ENCODE measurements at places on chromosomes 6 and 20. TPM values are rescaled to one million over a fixed set of nuclear protein-coding genes. Genes with fewer than 3 reads are reported as not detected.

The FAM83D gene
- 0.65 TPM for total RNA-seq

The RBPJL gene
- not detected for total RNA-seq

The MDFI gene
- total RNA-seq, result 9.2 TPM

The ECT2L gene
- 0.62 TPM for total RNA-seq

The NDRG3 gene
- total RNA-seq, result 25.8 TPM

The MEI4 gene
- 0.85 TPM for total RNA-seq

The TNF gene
- total RNA-seq, result 0.53 TPM

The STAU1 gene
- 61.8 TPM for total RNA-seq

The PI16 gene
- 47.0 TPM for total RNA-seq

The HMGN4 gene
- 38.6 TPM for total RNA-seq

The SLC23A2 gene
- total RNA-seq, result 12.8 TPM

The FRK gene
- total RNA-seq, result 4.0 TPM

The RRAGD gene
- 99.6 TPM for total RNA-seq

The ASIP gene
- total RNA-seq, result 1.5 TPM

The TRIM39 gene
- total RNA-seq, result 11.2 TPM

The ITPR3 gene
- 16.6 TPM for total RNA-seq

The PAK5 gene
- not detected for total RNA-seq

The BMP5 gene
- total RNA-seq, result 4.6 TPM

The BPIFA1 gene
- not detected for total RNA-seq

The SGK2 gene
- 7.9 TPM for total RNA-seq

The EFCAB8 gene
- total RNA-seq, result 0.18 TPM

The PRRT1 gene
- total RNA-seq, result 0.77 TPM

The IMPG1 gene
- total RNA-seq, result not detected

The CCM2L gene
- 7.2 TPM for total RNA-seq

The SLC22A1 gene
- total RNA-seq, result 1.1 TPM

The TSBP1 gene
- total RNA-seq, result not detected

The CCR6 gene
- not detected for total RNA-seq

The CLIC5 gene
- 92.1 TPM for total RNA-seq

Data from left cardiac atrium (tissue), 4 donors.